ENCODE measurements at places on chromosomes 2 and 18. TPM values are rescaled to one million over a fixed set of nuclear protein-coding genes. Genes with fewer than 3 reads are reported as not detected.

SP140 gene
- not detected for total RNA-seq

SERPINB4 gene
- total RNA-seq = not detected

MYOM1 gene
- total RNA-seq = 0.09 TPM

SCN7A gene
- total RNA-seq = not detected

VIT gene
- not detected for total RNA-seq

SPEG gene
- total RNA-seq = 10.2 TPM

FARSB gene
- 43.4 TPM for total RNA-seq

TYW5 gene
- 5.6 TPM for total RNA-seq

RBKS gene
- 8.1 TPM for total RNA-seq

CXCR4 gene
- total RNA-seq = 0.85 TPM

APOB gene
- total RNA-seq = not detected

ITGA4 gene
- 1.1 TPM for total RNA-seq

VWC2L gene
- total RNA-seq = not detected

AMER3 gene
- not detected for total RNA-seq

DUSP2 gene
- total RNA-seq = 0.53 TPM

DSG1 gene
- not detected for total RNA-seq

RGPD3 gene
- total RNA-seq = 0.20 TPM

GLI2 gene
- total RNA-seq = 28.5 TPM

LINC00305 gene
- total RNA-seq = not detected

ADD2 gene
- total RNA-seq = 22.3 TPM

FAM237A gene
- total RNA-seq = not detected

All from A549 treated with ZK216348 at 1 μM for 4 hours (cell line).